Esophagus muscularis mucosa (tissue), 4 donors: ENCODE measurements at places on chromosomes 13 and 19. TPM values are rescaled to one million over a fixed set of nuclear protein-coding genes. Genes with fewer than 3 reads are reported as not detected.

DNA sequence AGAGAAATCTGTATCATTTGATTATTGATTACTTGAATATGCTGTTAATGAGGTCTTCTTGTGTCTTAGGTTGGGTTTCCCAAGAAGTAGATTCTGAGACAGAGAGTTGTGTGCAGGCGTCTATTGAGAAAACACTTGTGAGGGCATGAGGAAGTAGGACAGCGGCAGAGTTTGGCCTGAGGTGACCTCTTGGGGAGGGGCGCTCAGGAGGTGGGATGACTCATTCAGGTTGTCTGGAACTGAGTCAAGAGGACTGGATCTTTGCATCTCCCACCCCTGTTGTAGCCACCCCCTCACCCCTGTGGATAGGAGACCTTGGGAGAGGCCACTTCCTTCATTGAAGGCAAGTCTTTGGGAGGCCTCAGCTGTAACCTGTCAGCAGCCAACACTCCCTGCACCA is 35.2 kb upstream of the WDFY2 start:
- H3K36me3 ChIP-seq = no peaks in the 10 kb centered on the region
- no peak overlapping the region for H3K4me3 ChIP-seq
- H3K27ac ChIP-seq = no peak overlapping the region
- H3K27me3 ChIP-seq = no peaks in the 10 kb centered on the region
- DNase-seq = no peak

- peak within 1 kb of the TSS; percentile 62 for H3K27ac ChIP-seq
- H3K36me3 ChIP-seq = peaks cover 13% of the 10 kb centered on the region
- H3K27me3 ChIP-seq = no peaks in the 10 kb centered on the region
- peak within 1 kb of the TSS; percentile 40 for H3K4me3 ChIP-seq
These were observed at the start of gene SEMA6B for GRCh38 chr19:4559569-4559968. Gene SEMA6B, minus strand, starts transcription at chr19:4559684. Its CDS starts 1,227 bp downstream, at chr19:4558457.

GRCh38 chr19:5479958-5480357 is 24.7 kb downstream of the ZNRF4 start:
- no peaks in the 10 kb centered on the region for H3K36me3 ChIP-seq
- H3K4me3 ChIP-seq = no peak overlapping the region
- H3K4me1 ChIP-seq = peaks cover 20% of the 10 kb centered on the region
- H3K27me3 ChIP-seq = peaks cover 37% of the 10 kb centered on the region
- no peak for DNase-seq

DNA sequence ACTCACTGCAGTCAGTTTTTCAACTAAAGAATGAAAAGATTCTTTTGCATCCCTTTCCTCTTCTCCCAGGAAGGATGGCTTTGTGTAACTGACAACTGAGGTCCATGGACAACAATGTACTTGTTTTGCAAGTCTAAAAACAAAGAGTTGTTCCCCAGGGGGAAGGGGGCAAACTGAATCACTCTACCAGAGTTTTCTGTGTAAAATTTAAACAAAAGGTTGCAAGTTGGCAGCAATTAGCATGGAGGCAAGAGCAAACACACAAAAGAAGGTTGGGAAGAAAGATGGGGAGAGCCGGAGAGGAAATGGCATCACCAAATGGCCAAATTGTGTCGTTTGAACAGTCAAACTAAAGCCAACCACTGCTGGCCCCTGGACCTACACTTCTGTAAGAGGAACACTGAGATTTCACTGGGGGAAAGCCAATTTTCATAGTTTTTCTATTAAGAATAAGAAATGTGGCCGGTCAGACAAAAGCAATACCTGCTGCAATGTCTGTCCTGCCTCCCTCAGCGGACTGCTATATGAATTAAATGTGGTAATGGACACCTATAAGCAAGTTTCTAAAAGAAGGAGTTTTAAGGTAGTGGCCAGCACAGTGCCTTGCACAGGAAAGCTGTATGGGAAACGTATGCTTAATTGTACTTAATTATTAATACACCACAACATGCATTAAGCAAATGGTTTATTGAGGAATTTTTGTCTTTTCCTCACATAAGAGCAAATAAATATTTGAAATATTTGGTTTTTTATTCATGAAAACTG is 16.1 kb upstream of the SACS start:
- no peak overlapping the region for H3K27ac ChIP-seq
- no peaks in the 10 kb centered on the region for H3K27me3 ChIP-seq
- no peak overlapping the region for H3K4me3 ChIP-seq
- no peaks in the 10 kb centered on the region for H3K36me3 ChIP-seq
- no peaks in the 10 kb centered on the region for H3K4me1 ChIP-seq
- no peak for DNase-seq

- no peak overlapping the region for H3K4me3 ChIP-seq
- H3K4me1 ChIP-seq = no peaks in the 10 kb centered on the region
- H3K36me3 ChIP-seq = peaks cover 43% of the 10 kb centered on the region
- no peak overlapping the region for H3K27ac ChIP-seq
These were observed 127.5 kb upstream of the KLF5 start for GRCh38 chr13:72931311-72931710.

DNA sequence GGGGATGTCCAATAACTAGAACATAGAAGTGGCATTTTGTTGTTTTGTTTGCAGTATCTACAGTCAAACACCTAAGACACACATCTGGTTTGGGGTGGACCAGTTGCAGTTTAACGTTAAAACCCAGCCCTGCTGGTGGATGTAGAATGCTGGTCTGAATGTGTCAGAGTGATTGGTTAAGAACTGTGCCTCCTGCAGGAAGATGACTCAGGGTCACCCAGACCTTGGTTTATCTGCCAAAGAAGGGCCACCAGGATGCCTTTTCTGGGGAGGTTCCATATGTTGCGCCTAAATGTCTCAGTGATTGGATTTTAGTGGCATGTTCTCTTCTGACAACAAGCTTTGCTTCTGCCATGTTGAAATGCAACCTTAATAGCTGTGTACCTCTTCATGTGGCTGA is 23.1 kb downstream of the ZNF536 start:
- no peaks in the 10 kb centered on the region for H3K36me3 ChIP-seq
- no peaks in the 10 kb centered on the region for H3K4me1 ChIP-seq
- no peaks in the 10 kb centered on the region for H3K27me3 ChIP-seq
- H3K27ac ChIP-seq = no peak overlapping the region
- H3K4me3 ChIP-seq = no peak overlapping the region
- peak; percentile 66 for DNase-seq

DNA sequence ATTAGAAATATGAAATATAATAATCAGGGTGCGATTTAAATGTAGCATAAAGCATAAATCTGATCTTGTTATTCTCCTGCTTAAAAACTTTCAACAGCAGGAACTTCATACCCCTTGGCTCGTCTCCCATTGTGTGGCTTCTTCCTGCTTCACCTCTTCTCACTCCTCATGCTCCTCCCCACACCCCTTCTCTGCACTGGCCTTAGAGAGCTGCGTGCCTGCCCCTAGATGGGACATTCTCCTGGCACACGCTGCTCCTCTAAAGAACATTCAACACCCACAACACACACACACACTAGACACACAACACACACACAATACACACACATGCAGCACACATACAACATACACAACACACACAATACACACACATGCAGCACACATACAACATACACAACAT is 104.6 kb upstream of the RAP2A start:
- peak; percentile 34 for DNase-seq
- H3K27ac ChIP-seq = no peak overlapping the region
- no peaks in the 10 kb centered on the region for H3K36me3 ChIP-seq
- H3K27me3 ChIP-seq = no peaks in the 10 kb centered on the region
- no peak overlapping the region for H3K4me3 ChIP-seq

DNA sequence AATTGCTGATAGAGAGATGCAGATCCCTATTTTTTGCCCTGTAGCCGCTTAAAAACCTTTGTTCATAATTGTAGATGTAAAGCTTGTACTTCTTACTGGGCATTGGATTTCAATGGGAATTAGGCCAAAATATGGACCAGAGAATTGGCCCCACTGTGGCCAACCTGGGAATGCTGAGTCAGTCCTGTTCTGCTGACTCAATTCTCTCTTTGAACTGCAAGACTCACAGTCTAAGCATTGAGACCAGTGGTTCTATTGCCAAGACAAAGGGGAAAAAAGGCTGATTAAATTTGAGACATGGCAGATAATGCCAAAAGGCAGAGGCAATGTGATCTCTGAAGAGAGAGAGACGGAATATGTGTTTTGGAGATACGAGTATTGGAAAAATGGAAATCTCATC is 72.5 kb upstream of the UBL3 start:
- H3K4me3 ChIP-seq = no peak overlapping the region
- no peaks in the 10 kb centered on the region for H3K27me3 ChIP-seq
- peaks cover 57% of the 10 kb centered on the region for H3K4me1 ChIP-seq
- H3K36me3 ChIP-seq = no peaks in the 10 kb centered on the region

DNA sequence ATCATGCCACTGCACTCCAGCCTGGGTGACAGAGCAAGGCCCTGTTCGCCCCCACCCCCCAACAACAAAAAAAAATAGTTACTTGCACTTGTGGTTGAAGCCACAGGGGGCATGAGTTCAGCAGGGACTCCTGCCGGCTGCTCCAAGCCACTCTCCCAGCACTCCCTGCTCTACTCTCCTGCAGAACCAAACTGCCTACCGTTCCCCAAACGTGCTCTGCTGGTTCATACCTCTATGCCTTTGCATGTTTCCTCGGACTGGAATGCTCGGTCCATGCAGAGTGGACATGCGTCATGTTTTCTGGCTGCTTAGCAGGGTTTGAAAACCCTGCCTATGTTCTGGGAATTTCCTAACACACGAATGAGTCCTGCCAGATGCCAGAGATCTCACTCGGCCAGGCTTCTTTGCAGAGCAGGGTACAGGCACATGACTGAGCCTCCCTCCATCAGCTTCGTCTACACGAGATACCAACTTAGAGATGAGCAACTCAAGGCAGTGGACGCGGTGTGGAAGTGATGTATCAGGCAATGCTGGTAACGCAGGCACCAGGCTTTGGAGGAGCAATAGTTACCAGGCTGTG is 8.5 kb upstream of the SLC25A15 start:
- no peaks in the 10 kb centered on the region for H3K36me3 ChIP-seq
- H3K4me3 ChIP-seq = no peak overlapping the region
- H3K27ac ChIP-seq = no peak overlapping the region
- H3K27me3 ChIP-seq = no peaks in the 10 kb centered on the region

GRCh38 chr13:89783221-89783755 is 1564.2 kb upstream of the MIR17HG start:
- H3K27ac ChIP-seq = no peak overlapping the region
- no peaks in the 10 kb centered on the region for H3K36me3 ChIP-seq
- DNase-seq = no peak
- H3K27me3 ChIP-seq = no peaks in the 10 kb centered on the region
- H3K4me1 ChIP-seq = no peaks in the 10 kb centered on the region
- no peak overlapping the region for H3K4me3 ChIP-seq

GRCh38 chr19:42140125-42140754 is 8.0 kb upstream of the POU2F2 start:
- no peak overlapping the region for H3K27ac ChIP-seq
- no peak overlapping the region for H3K4me3 ChIP-seq
- H3K4me1 ChIP-seq = no peaks in the 10 kb centered on the region
- H3K27me3 ChIP-seq = no peaks in the 10 kb centered on the region
- DNase-seq = no peak

DNA sequence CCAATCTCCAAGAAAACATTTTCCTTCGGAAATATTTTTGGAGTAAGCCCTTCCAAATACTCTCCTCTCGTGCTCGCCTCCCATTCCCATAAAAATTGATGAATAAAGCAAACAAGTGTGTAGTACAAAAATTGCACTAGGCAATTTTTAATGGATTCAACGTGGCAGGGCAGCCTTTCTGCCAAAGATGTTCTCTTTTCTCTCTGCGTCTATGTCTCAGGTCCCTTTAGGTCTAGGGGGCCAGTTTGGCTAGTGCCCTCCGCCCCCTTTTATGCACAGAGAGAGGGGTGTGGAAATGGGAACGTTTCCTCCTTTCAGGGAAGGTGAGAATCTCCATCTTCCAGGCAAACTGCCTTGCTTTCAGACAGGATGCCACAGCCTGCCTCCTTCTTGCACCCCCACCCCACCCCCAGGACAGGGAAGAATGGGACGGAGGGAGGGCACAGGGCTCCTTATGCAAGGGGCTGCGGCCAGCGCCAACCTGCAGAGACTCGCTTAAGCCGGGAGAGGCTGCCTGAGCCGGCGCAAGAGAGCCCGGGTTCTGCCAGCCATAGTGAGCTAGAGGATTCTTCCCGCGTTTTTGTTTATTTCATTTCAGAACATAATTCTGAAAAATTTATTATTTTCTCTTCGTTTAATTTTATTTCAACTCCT is 2.7 kb upstream of the ZIC2 start:
- no peaks in the 10 kb centered on the region for H3K36me3 ChIP-seq
- peak overlapping the region; percentile 53 for H3K4me3 ChIP-seq
- H3K27ac ChIP-seq = no peak overlapping the region
- peaks cover 87% of the 10 kb centered on the region for H3K27me3 ChIP-seq
- no peak for DNase-seq
- peaks cover 54% of the 10 kb centered on the region for H3K4me1 ChIP-seq

- DNase-seq = no peak
- H3K27ac ChIP-seq = no peak overlapping the region
- H3K4me3 ChIP-seq = no peak overlapping the region
- no peaks in the 10 kb centered on the region for H3K36me3 ChIP-seq
These were observed 5.0 kb downstream of the MVB12A start for GRCh38 chr19:17424743-17425365.

DNA sequence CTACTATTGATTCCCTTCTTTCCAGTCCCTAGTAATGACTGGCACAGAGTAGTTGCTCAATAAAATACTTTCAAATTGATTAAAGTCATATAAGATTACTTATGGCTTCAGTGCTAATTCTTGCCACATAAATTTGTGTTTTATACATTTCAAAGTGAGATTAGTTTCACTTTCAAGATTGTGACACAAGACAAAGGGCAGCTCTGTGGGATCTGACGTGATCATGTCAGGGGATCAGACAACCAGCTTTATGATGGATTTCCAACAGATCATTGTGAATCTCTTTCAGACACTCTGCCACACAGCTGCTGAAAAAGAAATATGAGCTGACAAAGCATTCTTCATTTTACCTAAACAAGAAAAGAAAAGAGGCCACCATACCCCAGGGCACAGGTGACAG is 73.4 kb upstream of the POMP start:
- no peak for DNase-seq
- no peak overlapping the region for H3K27ac ChIP-seq
- no peaks in the 10 kb centered on the region for H3K27me3 ChIP-seq
- no peak overlapping the region for H3K4me3 ChIP-seq
- peaks cover 7% of the 10 kb centered on the region for H3K4me1 ChIP-seq

DNA sequence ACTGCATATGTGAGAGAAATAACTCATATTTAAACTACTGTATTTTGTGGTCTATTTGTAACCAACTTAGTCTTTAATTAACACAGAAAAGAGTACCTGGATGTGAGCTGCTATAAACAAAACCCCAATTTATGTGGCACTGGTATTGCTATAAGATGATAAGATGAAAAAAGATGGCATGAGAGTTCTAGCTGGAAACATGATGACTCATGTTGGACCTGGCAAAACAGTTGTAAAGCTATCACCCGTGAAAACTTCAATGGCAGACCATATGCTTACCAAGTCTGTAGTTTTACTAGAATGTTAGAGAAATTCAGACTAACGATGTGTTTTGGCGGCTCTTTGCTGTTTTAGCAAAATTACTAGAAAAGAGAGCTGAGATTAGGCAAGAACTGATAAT is 69.6 kb upstream of the PCDH9 start:
- no peaks in the 10 kb centered on the region for H3K27me3 ChIP-seq
- no peaks in the 10 kb centered on the region for H3K4me1 ChIP-seq
- no peak overlapping the region for H3K4me3 ChIP-seq
- no peaks in the 10 kb centered on the region for H3K36me3 ChIP-seq
- no peak overlapping the region for H3K27ac ChIP-seq

The U2AF2 gene
- 122 TPM for total RNA-seq
